Left renal cortex interstitium (tissue), 4 donors: ENCODE measurements at places on chromosomes 11 and 22. TPM values are rescaled to one million over a fixed set of nuclear protein-coding genes. Genes with fewer than 3 reads are reported as not detected.

The ABCG4 gene
- 0.94 TPM for polyA plus RNA-seq

The CABP7 gene
- 0.33 TPM for polyA plus RNA-seq

The RAPSN gene
- polyA plus RNA-seq: 0.21 TPM

The OR5A1 gene
- polyA plus RNA-seq: not detected

The ENTHD1 gene
- polyA plus RNA-seq: not detected

The MCAT gene
- 27.7 TPM for polyA plus RNA-seq

The EHF gene
- polyA plus RNA-seq: 24.7 TPM

The MMP8 gene
- polyA plus RNA-seq: not detected

The ZP1 gene
- 0.22 TPM for polyA plus RNA-seq

The MS4A4A gene
- 5.8 TPM for polyA plus RNA-seq

The TEX54 gene
- 0.33 TPM for polyA plus RNA-seq

The CRYBA4 gene
- polyA plus RNA-seq: not detected

The RASL10A gene
- polyA plus RNA-seq: 0.92 TPM

The EIF3L gene
- 1,037 TPM for polyA plus RNA-seq

The GDPD4 gene
- 0.46 TPM for polyA plus RNA-seq

The MUC5AC gene
- not detected for polyA plus RNA-seq

The MFRP gene
- polyA plus RNA-seq: not detected

The FLRT1 gene
- 3.1 TPM for polyA plus RNA-seq

The FIBIN gene
- 13.5 TPM for polyA plus RNA-seq

The POU2AF2 gene
- not detected for polyA plus RNA-seq

The TESMIN gene
- polyA plus RNA-seq: 15.2 TPM

The JAML gene
- 2.6 TPM for polyA plus RNA-seq

The MAP6 gene
- 8.9 TPM for polyA plus RNA-seq

The CALCA gene
- 9.8 TPM for polyA plus RNA-seq

The PAMR1 gene
- 11.2 TPM for polyA plus RNA-seq

The APOA4 gene
- polyA plus RNA-seq: not detected
